ENCODE measurements at places on chromosomes 3 and 15.
A peak's percentile ranks its signal among the peaks of the same experiment; 100 is the strongest.

GRCh38 chr15:68429691-68430470 is 2.1 kb downstream of the ITGA11 start:
- DNase-seq: no peak

- DNase-seq: no peak
Measured at GRCh38 chr15:96612917-96613316, 282.4 kb downstream of the NR2F2 start.

DNA sequence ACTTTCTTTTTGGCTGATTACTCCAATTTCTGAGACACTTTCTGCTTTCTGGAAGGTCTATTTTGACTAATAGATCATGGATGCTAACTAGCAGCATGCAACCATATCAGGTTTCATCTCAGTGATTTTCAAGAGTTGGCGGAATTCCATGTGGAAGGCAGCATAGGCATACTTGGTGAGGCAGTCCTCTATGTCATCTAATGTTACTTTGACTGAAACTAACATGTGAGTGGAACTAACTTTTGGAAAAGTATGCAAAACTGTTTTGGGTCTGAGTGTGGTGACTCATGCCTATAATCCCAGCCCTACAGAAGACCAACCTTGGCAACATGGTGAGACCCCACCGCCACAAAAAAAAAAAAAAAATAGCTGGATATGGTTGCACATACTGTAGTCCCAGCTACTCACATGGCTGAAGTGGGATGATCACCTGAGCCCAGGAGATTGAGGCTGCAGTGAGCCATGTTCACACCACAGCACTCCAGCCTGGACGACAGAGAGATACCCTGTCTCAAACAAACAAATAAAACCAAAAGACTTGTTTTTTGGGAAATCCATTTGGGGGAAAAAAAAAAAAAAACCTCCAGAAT is 1033.7 kb downstream of the ROBO1 start:
- peak; percentile 40 for DNase-seq

DNA sequence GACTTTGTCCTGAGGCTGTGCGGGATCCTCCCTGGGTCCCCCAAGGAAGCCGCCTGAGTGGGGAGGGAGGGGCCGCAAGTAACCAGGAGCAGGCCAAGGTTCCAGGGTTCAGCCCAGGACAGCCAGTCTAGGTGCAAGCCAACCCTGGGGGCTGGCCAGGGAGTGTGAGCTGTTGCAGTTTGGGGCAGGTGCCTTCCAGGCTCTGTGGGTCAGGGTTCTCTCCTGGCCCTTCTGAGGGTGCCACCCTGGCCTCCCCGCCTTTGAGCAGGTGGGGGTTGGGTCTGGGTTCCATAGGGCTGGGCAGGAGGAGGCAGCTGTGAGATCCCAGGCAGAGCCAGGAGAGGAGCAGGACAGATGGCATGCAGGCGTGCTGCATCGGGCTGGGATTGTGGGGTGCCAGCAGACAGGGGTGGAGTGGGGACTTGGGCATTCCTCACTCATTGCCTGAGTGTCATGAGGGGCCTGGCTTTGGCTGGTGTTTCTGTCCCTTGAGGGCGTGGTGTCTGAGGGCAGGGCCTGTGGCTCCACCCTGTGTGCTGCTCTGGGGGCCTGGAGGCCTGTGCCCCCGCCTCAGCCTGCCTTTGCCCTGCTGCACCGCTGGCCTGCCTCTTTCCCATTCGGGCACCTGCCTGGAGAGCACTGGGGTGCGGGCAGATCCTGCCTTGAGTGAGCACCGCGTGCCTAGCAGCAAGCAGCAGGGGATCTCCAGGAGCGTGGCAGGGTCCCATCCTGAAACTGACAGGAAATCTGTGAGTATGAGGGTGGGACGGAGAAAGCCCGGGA is 18.4 kb downstream of the KLF13 start:
- DNase-seq: no peak

DNA sequence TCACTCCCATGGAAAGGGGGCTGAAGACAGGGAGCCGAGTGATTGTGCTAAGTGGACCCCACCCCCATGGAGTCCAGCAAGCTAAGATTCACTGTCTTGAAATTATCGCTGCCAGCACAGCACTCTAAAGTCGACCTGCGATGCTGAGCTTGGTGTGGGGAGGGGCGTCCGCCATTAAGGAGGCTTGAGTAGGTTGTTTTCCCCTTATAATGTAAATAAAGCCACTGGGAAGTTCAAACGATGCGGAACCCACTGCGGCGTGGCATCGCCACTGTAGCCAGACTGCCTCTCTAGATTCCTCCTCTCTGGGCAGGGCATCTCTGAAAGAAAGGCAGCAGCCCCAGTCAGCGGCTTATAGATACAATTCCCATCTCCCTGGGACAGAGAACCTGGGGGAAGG is 10.9 kb upstream of the SRGAP3 start:
- no peak for DNase-seq

DNA sequence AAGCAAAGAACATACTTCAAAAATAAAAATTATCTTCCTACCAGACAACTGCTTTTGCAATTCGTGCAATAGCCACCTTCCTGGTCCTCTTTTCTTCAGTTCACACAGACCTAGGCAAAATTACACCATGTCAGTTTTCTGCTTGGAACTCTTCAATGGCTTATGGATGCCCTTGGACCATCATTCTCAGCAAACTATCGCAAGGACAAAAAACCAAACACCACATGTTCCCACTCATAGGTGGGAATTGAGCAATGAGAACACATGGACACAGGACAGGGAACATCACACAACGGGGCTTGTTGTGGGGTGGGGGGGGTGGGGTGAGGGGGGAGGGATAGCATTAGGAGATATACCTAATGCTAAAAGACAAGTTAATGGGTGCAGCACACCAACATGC is 29.2 kb upstream of the PLSCR5 start:
- no peak for DNase-seq

- DNase-seq: no peak
Measured at GRCh38 chr3:151371526-151371925, 13.0 kb downstream of the P2RY12 start.

DNA sequence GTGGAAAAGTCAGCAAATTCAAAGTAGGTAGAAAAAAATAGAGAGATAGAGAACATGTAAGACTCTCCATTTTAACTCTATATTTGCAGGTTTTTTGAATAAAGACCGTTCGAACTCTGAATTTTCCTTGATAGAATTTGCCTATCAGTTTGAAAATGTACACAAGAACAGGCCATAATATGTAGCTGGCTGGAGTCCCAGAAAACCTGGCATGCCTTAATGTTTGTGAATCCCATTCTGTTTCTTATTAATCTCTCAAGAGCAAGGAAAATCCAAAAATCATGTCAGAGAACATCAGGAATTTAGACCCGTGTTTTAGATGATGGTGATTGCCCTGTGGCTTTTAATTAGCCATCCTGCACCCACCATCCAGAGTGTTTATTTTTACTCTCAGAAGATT is 7.2 kb upstream of the CFAP161 start:
- DNase-seq: no peak

All from SHP77 (cell line).